CD4-positive, alpha-beta T cell treated with Interferon gamma for 1 hour (primary cell): ENCODE measurements at places on chromosomes 1 and 21.

DNA sequence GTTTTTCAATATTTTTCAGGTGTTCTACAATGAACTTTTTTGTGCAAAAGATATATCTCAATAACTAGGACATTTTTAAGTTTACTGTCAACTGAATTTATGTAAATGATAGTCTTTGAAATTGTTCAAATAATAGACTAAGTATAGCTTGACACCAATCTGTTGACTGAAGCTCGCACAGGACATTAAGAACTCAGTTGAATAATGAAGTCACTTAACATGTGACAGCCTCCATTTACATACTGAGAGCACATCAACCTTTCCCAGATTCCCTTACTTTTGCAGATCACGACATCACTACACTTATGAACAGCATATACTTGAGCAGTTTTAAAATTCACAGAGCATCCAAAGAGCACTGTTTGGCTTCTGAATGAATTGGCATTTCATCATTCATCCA is 268.2 kb downstream of the LRRC7 start:
- no peak for DNase-seq

- DNase-seq, result no peak
Observed at GRCh38 chr1:198186916-198187580, 30.2 kb downstream of the NEK7 start.

- peak; percentile 39 for DNase-seq
Observed at GRCh38 chr1:15304708-15305467, 57.9 kb downstream of the FHAD1 start.

- DNase-seq, result no peak
Observed at GRCh38 chr1:119898981-119899720, 2.8 kb upstream of the ADAM30 start.

- no peak for DNase-seq
Observed at GRCh38 chr1:235325139-235325538, 2.8 kb downstream of the ARID4B start.

GRCh38 chr1:85654066-85654782 is 54.0 kb downstream of the ZNHIT6 start:
- DNase-seq, result no peak
